ENCODE measurements at places on chromosomes 12 and 14.

DNA sequence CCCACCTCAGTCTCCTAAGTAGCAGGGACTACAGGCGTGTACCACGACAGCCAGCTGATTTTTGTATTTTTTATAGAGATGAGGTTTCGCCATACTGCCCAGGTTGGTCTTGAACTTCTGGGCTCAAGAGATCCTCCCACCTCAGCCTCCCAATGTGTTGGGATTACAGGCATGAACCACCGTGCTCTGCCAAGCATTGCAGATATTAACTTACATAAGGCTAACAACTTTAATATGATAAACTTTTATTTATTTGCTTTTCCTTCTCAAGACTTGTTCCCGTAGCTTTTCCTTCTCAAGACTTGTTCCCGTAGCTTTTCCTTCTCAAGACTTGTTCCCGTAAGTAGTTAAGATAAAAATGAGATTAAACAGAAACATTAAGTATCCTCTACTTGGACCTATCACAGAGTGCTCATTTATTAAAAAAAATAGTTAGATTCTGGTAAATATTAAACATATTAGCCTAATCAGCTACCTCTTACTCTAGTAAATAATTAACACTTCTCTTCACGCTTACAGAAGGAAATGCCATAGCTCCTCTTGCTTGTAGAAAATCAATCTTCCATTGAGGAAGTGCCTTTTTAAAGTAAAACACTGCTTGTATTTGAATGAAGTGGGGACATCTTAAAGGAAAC is 157.7 kb upstream of the KITLG start:
- DNase-seq: no peak

DNA sequence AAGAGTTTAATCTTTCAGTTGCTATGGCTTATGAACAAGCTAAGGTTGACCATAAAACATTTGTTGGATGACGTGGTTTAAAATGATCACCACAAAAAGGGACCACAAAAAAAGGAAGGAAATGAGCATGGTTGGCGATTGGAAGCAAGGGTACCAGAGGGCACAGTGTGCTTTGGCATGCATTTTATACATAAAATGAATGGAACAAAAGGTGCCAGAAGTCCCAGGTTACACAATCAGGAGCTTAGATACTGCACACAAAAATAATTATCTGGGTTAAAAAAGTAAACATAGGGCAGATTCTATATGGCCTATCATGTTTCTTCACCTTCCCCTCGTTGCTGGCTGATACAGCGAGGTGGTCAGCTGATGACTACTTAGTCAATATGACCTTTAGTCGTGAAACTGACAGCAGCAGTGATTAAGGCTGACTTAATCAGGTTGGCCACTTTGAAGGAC is 50.7 kb downstream of the ZC3H14 start:
- no peak for DNase-seq

DNA sequence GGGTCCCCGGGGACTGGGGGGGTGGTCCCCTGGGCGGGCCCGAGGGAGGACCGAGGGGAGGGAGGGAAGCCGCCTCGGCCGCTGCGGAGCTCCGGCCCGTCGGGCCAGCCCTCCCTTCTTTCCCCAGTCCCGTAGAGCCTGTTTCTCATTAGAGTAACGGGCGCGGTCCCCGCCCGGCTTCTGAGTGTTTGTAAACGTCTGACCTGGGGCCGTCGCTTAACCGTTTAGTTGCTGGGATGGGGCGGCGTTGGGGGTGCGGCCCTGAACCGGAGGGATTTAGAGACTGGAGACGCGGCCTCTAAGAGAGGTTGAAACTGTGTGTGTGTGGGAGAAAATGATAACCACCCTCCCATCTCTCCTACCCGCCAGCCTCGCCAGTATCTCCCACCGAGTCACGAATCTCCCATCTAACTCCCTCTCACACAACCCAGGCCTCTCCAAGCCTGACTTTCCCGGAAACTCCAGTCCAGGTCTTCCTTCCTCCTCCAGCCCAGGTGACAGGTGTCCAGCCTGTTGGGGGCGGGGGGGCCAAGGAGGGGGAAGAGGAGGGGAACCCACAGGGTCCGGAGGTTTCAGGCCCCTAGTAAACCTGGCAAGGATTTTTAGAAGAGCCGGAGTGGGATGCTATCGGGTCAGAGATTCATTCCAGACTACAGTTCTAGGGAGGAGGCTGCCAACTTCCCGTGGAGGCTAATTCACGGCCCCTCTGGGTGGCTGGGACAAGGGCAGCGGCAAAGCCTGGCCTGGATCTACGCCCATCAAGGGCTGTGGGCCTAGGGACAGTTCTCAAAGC is 1.1 kb upstream of the NFATC4 start:
- DNase-seq: no peak

- DNase-seq: peak; percentile 62
Observed at GRCh38 chr12:51391283-51392123, at the start of gene GALNT6. Gene GALNT6 (minus strand): TSS chr12:51391406. CDS start chr12:51379781, 11,625 bp downstream.

DNA sequence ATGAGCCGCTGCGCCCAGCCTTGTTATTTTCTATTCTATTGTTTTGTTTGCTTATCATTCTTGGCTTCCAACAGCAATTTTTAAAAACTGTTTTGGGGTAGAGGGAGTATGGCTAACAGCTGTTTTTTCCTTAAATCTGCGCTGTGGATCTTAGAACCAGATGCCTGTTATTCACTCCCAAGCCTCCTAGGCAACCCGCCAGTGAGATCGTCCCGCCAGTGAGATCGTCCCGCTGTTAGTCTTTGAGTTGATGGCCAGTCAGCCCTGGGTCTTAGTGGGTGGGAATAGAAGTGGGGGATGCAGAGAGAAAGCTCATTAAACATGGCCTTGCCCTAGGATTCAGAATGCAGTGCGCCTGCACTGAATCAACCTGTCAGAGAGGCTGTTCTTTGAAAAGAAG is 67.3 kb upstream of the BICD1 start:
- DNase-seq: no peak

DNA sequence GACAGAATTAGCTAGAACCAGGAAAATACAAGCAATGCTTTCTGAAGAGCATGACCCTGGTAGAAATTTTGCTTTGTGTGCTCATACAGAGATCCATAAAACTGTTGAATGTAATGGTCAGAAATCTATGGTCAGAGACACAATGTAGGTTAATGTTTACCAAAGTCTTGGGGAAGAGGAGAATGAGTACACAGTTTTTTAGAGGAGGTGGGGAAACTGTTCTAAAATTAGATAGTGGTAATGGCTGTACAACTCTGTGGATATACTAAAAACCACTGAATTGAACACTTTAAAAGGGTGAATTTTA is 109.5 kb upstream of the ARHGAP5 start:
- no peak for DNase-seq

- DNase-seq: no peak
Observed at GRCh38 chr14:30985796-30986195, 39.7 kb upstream of the AP4S1 start.

DNA sequence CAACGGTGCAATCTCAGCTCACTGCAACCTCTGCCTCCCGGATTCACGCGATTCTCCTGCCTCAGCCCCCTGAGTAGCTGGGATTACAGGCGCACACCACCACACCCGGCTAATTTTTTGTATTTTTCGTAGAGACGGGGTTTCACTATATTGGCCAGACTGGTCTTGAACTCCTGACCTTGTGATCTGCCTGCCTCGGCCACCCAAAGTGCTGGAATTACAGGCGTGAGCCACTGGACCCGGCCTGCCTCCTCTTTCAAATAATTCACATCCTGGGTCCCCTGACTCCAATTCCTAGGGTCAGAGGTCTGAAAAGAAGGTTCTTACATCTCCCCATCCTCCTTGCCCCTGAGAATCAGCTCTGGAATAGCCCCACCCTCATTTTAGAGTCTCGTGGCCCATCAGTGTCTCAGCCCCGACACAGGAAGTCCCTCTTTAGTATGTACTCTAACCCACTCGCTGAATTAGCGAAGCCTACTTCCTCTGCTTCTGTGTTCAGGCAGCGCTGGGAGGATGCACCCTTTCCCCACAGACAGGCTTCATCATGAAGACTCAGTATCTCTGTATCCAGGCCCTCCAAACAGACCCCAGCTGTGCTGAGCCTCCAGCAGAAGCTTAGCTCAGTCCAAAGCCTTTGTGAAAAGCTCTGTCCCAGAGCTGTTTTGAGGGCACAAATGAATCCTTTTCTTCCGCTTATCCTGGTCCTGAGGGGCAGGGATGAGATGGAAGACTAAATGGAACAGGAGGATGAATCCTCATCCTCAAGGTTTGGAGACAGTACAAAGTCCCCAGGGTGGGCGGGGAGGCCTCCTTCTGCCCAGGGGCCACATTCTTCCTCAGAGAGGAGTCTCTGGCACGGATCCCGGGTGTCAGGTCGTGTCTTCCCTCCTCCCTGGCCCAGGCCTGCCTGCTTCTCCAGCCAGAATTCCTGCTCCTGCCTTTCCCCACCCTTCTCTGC is 3.5 kb downstream of the LPAR5 start:
- DNase-seq: no peak

DNA sequence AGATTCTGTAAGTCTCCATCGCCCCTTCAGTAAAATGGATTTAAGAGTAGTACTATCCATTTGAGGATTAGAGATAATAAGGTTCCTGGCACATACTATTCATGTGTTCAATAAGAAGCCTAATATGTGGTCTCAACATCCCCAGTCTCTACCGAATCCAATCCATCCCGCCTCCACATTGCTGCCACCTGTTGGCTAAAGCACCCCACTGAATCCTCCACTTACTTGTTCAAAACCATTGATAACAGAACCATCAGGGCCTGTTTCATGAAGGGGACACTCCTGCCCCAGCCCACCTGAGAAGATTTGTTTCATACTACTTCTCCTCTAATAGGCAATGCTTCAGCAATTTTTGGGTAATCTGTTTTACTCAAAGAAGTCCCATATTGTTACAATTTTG is 147.5 kb downstream of the SLC2A13 start:
- DNase-seq: no peak

GRCh38 chr12:94831081-94831751 is 172.3 kb downstream of the NDUFA12 start:
- DNase-seq: no peak

- no peak for DNase-seq
Observed at GRCh38 chr14:72433511-72433910, 460.4 kb downstream of the DPF3 start.

DNA sequence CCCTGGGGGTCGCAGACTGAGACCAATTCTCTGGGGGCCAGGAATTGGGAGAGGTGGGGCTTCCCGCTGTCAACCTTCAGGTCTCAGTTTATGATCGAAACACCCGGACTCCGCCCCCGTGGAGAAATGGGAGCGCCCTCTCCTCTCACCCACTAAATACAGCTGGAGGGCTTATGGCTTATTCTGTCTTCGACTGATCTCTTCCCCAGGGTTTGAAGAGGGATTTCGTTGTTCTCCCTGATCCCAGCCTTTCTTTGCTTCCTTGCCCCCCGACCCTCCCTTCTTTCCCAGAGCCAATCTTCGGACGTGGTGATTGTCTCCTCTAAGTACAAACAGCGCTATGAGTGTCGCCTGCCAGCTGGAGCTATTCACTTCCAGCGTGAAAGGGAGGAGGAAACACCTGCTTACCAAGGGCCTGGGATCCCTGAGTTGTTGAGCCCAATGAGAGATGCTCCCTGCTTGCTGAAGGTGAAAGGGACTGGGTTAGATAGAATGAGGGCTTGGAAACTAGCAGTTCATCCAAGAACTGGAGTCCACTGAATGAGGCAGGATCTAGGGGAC is 607 bp downstream of the OS9 start:
- DNase-seq: no peak

GRCh38 chr12:54358191-54358944 is 5.9 kb downstream of the GPR84 start:
- DNase-seq: no peak

- DNase-seq: no peak
Observed at GRCh38 chr12:84218406-84218805, 694.2 kb downstream of the SLC6A15 start.

GRCh38 chr12:85564786-85565185 is 271.4 kb downstream of the RASSF9 start:
- no peak for DNase-seq

GRCh38 chr12:11553871-11554533 is 95.5 kb upstream of the ETV6 start:
- DNase-seq: no peak

DNA sequence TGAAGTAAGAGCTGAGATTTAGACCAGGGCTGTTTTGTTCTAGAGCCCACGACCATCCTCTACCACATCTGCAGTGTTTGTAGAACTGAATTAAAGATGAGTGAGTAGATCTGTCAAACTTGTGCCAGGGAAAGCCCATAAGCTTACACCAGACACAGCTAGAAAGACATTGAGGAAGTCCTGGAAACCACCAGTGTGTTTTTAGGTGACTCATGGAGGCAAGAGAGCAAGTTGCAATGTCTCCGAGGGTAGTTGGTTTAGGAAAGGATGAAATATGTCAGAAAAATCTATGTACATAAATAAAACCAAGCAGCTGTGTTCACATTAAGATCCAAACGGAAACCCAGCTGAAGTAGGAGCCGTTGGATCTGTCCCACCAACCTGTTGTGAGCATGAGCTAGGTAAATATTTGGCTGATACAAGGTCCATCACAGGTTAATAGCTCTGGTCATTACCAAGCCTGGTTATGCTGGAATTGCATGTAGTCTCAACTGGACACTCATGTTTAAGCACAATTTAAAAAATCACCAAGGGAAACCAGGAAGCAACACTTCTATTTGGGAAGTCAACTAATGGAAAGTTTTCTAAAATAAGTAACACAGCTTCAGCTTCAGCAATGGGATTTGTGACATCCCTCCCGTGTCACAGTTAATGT is 49.9 kb upstream of the PLEKHG3 start:
- no peak for DNase-seq

All from stimulated activated CD4-positive, alpha-beta T cell treated with anti-CD3 and anti-CD28 coated beads, TNF-alpha, amount 100 ng/mL, for 48 hours (primary cell).